Breast epithelium (tissue), 4 donors: ENCODE measurements at places on chromosomes 4 and X.

GRCh38 chr4:59664771-59665170, 1535.4 kb upstream of the ADGRL3 start:
- H3K36me3 ChIP-seq = no peaks in the 10 kb centered on the region
- H3K4me1 ChIP-seq = no peaks in the 10 kb centered on the region
- H3K27me3 ChIP-seq = no peaks in the 10 kb centered on the region
- H3K4me3 ChIP-seq = no peak overlapping the region
- no peak overlapping the region for H3K27ac ChIP-seq
- no peak for DNase-seq

- H3K27me3 ChIP-seq = no peaks in the 10 kb centered on the region
- peak overlapping the region; percentile 82 for H3K4me3 ChIP-seq
- H3K27ac ChIP-seq = peak overlapping the region; percentile 99
- H3K4me1 ChIP-seq = peaks cover 7% of the 10 kb centered on the region
- no peaks in the 10 kb centered on the region for H3K36me3 ChIP-seq
- DNase-seq = no peak
These were observed 1.0 kb upstream of the ANKRD17 start for GRCh38 chr4:73259571-73260090.

DNA sequence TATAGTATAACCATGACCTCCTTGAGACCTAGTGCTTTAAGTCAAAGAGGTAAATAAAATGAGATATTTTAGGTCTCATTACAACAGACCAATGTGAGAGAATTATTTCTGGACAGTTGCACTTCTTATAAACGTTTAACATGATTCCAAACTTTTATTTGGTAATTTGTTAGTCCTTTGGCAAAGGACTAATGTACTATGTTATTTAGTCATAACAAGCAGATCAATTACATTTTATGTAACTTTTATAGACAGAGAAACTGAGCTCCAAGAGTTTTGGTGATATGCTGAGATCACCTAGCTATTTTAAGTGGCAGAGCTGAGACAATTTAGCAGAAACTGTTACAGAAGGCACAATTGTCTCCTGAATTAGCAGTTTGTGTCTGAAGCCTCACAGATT, 2.6 kb upstream of the SNCA start:
- H3K4me3 ChIP-seq = no peak overlapping the region
- no peaks in the 10 kb centered on the region for H3K27me3 ChIP-seq
- no peak for DNase-seq
- H3K4me1 ChIP-seq = no peaks in the 10 kb centered on the region
- H3K36me3 ChIP-seq = no peaks in the 10 kb centered on the region
- no peak overlapping the region for H3K27ac ChIP-seq

- H3K4me3 ChIP-seq = no peak overlapping the region
- H3K36me3 ChIP-seq = no peaks in the 10 kb centered on the region
- H3K27me3 ChIP-seq = no peaks in the 10 kb centered on the region
- no peaks in the 10 kb centered on the region for H3K4me1 ChIP-seq
- H3K27ac ChIP-seq = no peak overlapping the region
- no peak for DNase-seq
These were observed 22.8 kb downstream of the NDST4 start for GRCh38 chr4:115090483-115091075.

- no peak for DNase-seq
- no peak overlapping the region for H3K27ac ChIP-seq
- H3K36me3 ChIP-seq = no peaks in the 10 kb centered on the region
- no peak overlapping the region for H3K4me3 ChIP-seq
These were observed 78.1 kb downstream of the GALNT7 start for GRCh38 chr4:173246719-173247118.

DNA sequence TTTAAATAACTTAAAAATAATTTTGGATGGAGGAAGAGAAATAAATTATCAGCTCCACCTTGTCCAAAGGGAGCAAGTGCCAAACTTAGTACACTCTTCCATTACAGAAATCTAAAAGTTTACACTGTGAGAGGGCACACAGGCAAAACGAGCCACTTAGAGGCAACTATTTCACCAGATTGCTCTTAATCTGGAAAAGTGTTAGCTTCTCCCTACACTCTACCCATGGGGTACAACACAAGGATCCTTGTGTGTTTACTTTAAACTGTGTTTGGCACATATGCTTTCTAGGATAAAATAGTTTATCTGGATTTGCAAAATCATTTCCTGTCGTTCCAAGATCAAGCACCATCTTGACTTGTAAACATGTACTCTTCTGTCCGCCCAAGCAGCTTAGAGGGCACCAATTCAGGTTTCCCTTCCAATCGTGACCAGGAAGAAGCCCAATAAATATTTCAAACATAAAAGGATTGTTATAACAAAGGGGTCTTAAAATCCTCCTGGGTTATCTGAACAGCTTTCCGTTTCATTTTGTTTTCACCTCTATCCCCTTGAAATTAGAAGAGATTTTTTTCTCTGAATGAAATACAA, 29.0 kb upstream of the KDR start:
- DNase-seq = no peak
- H3K27me3 ChIP-seq = no peaks in the 10 kb centered on the region
- no peak overlapping the region for H3K27ac ChIP-seq

- no peaks in the 10 kb centered on the region for H3K36me3 ChIP-seq
- no peak overlapping the region for H3K27ac ChIP-seq
- no peak for DNase-seq
- peaks cover 3% of the 10 kb centered on the region for H3K27me3 ChIP-seq
These were observed 41.1 kb upstream of the FAM9C start for GRCh38 chrX:13085526-13085925.

DNA sequence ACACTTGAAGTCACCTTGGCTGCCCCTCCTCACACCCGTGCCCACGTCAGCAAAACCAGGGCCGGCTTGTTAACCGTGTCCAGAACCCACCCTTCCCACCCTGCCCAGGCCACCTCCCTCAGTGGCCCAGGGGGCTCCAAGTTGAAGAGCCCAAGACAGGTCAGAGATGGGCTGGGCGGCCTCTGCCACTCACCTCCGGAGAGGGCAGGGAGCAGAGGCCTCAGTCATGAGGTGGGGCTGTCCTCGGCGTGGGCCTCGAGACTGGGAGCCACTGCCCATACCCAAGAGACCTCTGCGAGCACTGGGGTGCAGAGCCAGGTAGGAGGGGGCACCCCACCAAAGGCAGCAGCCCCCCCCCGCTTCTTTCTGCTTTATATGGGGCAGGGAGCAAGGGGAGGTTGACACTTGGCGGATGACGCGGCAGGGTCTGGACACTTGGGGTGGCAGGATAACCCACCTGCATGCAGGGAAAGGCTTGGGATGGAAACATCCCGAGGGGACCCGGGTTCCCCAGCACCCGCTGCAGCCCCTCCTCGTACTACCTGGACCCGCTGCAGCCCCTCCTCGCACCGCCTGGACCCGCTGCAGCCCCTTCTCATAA, 38.0 kb upstream of the SPON2 start:
- H3K4me3 ChIP-seq = peak overlapping the region; percentile 16
- peaks cover 5% of the 10 kb centered on the region for H3K4me1 ChIP-seq
- no peaks in the 10 kb centered on the region for H3K36me3 ChIP-seq
- H3K27me3 ChIP-seq = no peaks in the 10 kb centered on the region
- DNase-seq = no peak
